ENCODE measurements at places on chromosomes 4 and X.

DNA sequence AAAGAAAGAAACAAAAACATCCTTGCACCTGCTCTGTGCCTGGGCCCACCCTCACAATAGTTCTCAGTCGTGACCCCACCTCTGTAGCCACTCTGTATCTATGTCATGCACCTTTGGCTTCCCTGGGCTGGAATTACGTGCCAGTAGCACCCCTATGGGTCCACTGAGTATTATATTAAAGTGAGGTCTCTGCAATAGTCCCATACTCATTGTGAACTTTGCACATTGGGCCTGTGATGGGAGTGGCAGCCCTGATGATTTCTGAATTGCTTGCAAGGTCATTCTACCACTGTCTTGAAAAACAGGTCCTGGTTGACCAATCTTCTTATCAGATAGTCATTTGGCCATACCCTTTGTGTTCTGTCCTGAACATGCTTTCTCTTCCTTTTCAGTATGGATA, 1012.1 kb downstream of the RAB28 start:
- no peak for DNase-seq

DNA sequence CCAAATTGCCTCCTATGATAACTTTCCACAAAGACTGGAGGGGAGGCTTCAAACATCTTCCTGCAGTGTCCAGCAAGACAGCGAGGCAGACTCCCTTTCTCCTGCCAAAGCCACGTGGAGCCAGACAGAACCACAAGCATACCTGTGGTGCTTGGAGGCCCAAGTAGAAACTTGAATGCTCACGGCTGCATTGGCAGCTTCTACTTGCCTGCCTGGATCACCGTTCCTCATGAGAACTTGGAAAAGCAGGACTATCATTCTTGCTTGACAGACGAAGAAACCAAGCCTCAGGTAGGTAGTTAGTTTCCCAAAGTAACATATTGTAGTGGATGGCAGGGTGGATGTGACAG, 216.3 kb upstream of the SFRP2 start:
- DNase-seq = no peak

DNA sequence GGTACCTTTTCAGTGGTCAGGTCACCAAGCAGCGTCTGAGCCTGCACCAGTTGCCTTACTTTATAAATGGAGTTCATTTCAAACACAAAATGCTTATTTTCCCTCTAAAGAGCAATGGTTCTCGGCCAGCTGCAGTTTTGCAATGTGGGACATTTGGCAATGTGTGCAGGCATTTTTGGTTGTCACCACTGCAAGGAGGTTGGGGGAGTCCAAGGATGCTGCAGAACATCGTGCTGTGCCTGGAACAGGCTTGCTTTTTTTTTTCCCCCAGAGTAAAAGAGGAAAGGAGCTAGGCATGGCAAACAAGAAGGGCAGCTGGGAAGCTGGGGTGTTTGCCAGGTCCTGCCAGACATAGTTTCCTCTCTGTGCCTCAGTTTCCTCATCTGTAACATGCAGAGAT, 115.6 kb downstream of the GPR143 start:
- DNase-seq = no peak

- no peak for DNase-seq
Observed at GRCh38 chr4:10007793-10008608, 13.3 kb downstream of the SLC2A9 start.

DNA sequence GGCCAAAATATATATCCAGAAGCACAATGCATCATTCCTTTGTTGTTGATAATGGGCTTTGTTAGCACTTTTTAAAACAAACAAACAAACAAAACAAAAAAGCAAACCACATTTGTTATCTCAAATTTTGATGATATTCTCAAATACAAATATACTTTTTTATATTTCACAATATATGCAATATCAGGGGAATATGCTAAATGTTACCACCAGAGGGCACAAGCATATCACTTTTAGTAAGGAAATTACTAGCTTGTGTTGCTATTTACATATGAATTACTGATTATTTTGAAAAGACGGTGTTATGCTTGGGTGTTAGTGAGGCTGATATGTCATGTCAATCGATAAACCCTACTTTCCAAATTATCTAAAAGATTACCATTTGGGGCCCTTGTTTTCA, 29.1 kb downstream of the RIPPLY1 start:
- no peak for DNase-seq
